ENCODE measurements at places on chromosomes 3 and 15.

DNA sequence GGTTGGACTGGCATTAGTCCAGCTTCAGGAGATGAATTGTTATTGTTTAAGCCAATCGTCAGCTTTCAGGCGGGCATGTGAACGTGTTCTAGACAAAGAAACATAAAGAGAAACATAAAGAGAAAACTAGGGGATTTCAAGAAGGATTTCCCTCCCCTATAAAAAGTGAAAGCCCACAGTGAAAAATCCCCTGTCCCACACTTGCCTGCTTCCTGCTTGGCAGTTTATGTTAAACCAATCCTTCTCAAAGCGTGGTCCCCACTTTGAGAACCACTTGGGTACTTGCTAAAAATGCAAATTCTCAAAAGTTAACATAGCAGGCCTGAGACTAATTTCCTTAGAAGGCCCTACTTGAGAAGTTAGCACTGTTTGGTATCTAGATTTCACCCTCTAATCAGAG lies 293.0 kb upstream of the SOX14 start:
- no peak for DNase-seq

- no peak for DNase-seq
Observed at GRCh38 chr3:191366675-191367074, 36.3 kb upstream of the UTS2B start.

- no peak for DNase-seq
Observed at GRCh38 chr3:126995926-126996512, 13.1 kb downstream of the PLXNA1 start.

- DNase-seq = no peak
Observed at GRCh38 chr3:141331377-141332318, 36.7 kb upstream of the ZBTB38 start.

DNA sequence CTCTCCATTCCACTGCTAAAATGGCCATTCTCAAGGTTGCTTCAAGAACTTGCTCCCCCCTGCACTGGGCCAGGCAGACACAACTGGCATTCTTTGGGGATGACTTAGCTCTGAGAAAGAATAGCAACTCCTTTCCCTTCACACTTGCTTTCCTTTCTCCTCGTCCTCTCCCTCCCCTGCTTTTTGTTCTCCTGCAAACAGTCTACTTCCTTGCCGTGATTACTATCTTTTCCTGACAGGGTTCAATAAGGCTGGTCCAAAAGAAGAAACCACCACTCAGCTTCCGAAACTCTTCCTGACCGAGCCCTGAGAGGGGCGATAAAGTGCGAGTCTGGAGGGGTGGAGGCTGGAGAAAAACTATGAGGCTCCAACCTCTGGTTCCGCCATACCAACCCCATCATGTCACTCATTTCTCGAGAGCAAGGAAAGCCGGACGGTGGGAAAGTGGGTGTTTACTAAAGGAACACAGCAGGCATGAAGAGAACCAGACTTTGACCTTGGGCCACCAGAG lies 5.0 kb downstream of the AMOTL2 start:
- no peak for DNase-seq

DNA sequence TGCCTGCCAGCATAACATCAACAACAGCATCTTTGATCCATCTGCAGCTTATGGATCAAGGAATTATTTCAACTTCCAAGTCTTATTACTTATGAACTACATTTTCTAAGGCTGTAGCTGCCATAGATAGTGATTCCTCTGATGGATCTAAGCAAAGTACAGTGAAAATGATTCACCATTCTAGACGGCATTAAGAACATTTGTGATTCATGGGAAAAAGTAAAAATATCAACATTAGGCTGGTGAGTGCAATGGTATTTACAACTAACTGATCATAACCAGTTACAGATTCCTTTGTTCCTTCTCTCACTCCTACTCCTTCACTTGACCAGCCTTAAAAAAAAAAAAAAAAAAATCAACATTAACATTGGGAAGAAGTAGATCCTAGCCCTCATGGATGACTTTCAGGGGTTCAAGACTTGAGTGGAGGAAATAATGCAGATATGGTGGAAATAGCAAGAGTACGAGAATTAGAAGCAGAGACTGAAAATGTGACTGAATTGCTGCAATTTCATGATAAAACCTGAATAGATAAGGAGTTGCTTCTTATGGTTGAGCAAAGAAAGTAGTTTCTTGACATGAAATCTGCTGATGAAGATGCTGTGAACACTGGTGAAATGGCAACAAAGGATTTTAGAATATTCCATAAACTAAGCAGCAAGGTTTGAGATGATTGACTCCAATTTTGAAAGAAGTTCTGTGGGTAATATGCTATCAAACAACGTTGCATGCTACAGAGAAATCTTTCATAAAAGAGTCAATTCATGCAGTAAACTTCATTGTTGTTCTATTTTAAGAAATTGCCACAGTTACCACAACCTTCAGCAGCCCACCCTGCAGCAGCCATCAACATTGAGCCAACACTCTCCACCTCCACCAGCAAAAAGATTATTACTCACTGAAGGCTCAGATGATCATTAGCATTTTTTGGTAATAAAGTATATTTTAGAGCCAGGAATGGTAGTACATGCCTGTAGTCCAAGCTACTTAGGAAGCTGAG lies 22.8 kb downstream of the SLC12A6 start:
- DNase-seq = no peak

DNA sequence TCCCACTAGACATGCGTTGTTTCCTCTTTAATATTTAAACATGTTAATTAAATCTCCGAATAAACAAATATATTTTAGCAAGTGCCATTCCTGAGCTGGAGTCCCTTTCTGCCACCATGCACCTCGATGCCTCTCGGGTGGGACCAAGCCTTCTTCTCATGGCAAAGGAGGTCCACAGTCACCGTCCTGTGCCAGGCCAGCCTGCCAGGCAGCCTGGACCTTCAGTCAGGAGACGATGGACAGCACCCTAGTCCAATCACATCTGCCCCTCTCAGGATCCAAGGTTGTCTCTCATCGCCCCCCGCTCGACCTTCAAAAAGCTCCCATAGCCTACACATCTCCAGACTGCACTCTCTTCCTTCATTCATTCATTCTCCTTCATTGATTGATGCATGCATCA lies 22.6 kb downstream of the NTRK3 start:
- DNase-seq = no peak

GRCh38 chr15:38961931-38962330 lies 397.3 kb upstream of the RASGRP1 start:
- no peak for DNase-seq

DNA sequence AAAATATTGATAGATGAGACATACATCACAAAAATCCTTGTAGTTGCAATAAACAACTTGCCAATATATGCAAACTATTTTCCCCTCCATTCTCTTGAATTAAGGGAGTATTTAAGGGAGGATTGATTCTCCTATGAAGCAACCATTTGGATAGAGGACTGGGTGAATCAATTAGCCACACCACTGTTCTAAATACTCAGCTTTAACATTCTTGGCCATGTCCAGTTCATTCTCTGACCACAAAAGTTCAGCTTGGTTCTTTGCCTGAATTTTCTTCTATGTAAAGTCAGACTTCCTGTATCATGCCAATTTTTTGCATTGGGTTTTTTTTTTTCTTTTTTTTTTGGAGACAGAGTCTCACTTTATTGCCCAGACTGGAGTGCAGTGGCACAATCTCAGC lies 15.8 kb upstream of the SEC11A start:
- DNase-seq = no peak

- DNase-seq = peak; percentile 5
Observed at GRCh38 chr15:43376017-43376705, 5.3 kb downstream of the TUBGCP4 start.

Measured in activated T-cell treated with anti-CD3 and anti-CD28 coated beads for 24 hours (primary cell).